Caco-2 (cell line): ENCODE measurements at places on chromosomes 4 and X.
A peak's percentile ranks its signal among the peaks of the same experiment; 100 is the strongest.

GRCh38 chr4:22385611-22386011, 130.3 kb downstream of the ADGRA3 start:
- no peak for DNase-seq

DNA sequence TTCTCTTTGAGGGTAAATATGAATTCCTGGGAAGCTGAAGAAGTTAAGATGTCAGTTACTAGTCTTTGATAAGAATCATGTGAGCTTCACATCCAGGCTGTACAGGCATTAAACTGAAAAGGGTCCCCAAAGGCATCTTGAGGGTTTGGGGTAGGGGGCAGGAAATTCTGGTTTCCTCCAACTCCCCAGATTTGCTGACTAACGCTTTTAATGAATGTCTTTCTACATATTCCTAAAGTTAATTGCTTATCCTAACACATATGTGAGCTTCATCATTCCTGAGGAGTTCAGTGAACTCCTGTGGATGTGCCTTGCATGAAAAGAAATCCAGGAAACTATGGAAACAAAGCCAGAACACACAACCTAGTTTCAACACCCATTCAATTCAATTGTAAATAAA, 73.8 kb upstream of the GAB1 start:
- no peak for DNase-seq

GRCh38 chr4:123995936-123996335, 599.3 kb downstream of the SPRY1 start:
- DNase-seq, result no peak

GRCh38 chrX:74023203-74023602, 280.8 kb upstream of the ZCCHC13 start:
- no peak for DNase-seq

DNA sequence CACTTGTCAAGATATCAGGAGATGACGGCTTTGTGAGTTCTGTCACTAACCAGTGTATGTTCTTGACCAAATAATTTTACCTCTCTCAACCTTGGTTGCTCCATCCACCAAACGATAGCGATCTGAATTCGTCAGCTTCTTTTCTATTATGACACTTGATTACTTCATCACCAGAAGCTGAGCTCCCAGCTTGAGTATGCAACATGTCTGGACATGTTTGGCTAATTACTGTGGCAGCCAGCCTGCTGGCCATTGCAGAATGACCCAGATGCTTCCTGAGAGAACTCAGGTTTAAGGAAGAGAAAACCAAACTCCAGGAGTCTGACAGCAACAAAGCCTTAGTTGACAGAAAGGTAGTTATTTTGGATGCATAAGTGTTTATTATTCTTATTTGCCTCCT, 46.4 kb upstream of the PARM1 start:
- DNase-seq, result no peak

- no peak for DNase-seq
These were observed 241.1 kb downstream of the AFAP1 start for GRCh38 chr4:7698584-7698983.

GRCh38 chr4:184248216-184248615, 30.5 kb upstream of the ENPP6 start:
- DNase-seq, result no peak

- no peak for DNase-seq
These were observed 91.6 kb upstream of the NMU start for GRCh38 chr4:55727746-55728145.

GRCh38 chr4:52081216-52081615, 30.1 kb downstream of the SPATA18 start:
- DNase-seq, result no peak

DNA sequence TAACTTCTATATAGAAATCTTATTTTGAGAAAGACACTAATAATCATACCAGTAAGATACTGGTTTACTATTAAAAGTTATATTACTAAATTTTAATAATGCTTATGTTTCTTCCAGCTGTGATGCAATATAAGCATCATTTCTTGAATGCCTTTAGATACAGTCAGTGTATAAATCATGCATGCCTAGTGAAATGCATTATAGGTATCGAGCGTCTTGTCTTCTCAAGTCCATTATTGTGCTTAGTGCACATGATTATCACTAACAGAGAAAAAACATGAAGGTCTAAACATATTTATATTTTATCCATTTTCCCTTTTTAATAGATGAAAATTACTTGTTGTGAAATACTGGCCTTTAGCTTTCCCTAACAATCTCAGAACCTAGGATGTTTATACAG, 1021.5 kb upstream of the AGA start:
- no peak for DNase-seq

DNA sequence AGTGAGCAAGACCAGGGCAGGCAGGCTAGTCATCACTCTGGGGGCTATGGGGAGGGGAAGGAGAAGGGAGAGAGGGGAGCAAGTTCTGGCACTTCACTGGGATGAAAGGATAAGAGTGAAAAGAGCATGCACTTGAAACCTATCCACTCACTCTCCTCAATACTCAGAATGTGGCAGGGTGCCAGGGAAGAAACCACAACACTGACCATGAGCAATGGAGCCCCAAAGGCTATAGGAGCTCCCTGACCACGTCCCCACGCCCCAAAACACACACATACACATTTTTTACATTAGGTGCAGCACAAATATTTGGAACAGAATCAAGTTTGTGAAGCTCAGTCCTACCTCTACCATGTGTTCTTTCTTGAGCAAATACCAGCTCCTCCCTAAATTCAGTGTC, 132.2 kb downstream of the IDS start:
- no peak for DNase-seq

GRCh38 chr4:168656055-168656660, 159.3 kb downstream of the PALLD start:
- no peak for DNase-seq

DNA sequence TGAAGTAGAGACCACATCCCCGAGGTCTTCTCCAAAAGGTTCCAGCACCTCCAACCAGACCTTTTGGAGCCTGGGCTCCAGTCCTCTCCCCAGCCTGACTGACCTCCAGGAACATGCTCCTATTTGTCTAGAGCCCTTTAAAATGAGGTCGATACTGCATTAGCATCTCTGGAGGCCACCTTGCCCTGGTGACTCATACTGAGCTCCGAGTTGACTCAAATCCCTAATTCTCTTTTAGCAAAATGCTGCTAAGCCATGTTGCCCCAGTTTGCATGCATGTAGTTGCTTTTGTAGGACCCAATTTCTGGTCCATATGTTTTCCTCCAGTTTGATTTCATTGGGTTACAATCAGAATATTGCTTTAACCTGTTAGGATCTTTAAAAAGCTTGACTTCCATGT, 43.5 kb upstream of the CITED1 start:
- no peak for DNase-seq

GRCh38 chrX:71178908-71179307, 34.3 kb downstream of the NLGN3 start:
- peak; percentile 52 for DNase-seq

GRCh38 chr4:64062991-64063390, 346.3 kb downstream of the TECRL start:
- no peak for DNase-seq

DNA sequence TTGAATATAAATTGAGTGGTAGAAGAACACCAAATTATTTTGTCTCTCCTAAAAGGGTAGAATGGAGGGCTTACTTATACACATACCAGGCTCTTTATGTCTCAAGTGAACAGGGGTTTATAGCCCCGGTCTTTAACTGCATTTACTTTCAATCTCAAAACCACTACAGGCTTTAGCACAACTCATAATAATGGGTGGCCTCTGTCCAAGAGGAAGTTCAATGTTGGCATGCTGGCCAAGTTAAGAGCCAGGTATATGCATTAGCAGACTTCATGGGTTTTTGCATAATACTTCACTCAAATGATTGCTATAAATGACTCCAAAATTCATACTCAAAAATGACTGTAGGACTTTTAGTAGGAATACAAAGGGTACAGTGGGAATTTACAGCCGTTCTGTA, 118.5 kb upstream of the OTUD4 start:
- DNase-seq, result no peak

DNA sequence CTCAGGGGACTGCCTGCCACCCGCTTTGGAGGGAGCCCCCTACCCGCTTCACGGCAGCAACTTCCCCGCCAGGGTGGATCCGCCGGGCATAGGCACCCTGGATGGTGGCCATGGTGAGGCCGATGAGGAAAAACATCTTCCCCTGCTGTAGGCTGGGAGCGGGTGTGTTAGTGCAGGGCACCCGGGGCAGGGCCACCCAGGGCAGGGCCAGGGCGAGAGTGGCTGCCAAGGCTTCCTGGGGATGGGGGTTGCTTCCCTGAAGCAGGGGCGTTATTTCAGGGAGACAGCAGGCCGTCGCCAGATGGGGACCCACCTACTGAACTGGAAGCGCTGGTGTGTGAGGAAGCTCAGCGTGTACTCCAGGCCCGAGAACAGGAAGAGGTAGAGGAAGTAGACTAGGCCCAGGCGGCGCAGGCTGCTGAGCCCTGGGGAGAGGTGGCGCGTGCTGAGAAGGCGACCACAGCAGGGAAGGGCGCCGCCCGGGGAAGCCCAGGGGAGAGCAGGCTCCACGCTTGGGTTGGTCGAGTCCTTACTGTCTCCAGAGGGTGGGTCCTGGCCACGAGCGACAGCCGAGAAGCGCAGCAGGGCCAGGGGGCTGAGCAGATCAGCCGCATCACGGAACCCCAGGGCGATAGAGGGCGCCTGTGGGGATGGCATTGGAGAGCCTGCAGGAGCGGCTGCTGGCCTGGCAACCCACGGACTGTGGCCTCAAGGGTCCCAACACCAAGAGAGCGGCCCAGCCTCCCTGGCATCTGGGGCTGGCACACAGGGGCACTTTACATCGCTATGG, 31.5 kb downstream of the NOP14 start:
- DNase-seq, result no peak

DNA sequence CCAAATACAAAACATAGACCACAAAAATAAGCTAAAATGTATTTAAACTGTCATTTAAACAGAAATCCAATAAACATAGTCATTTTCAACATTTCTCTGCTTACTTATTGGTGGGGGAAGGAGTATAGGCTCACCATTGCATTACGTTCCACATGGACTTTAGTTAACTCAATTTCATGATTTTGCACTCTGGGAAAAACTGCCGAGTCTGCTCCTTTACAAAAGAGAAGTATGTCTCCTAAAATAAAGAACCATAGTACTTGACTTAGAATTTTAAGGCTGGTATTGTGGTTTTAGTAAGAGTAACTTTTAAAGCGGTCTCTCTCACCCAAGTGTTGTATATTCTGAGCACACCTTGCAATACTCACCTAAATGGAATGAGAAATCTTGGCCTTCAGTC, 75.1 kb upstream of the MCF2 start:
- DNase-seq, result no peak

- DNase-seq, result no peak
These were observed 107.3 kb downstream of the PSAPL1 start for GRCh38 chr4:7327341-7327885.

GRCh38 chr4:64713256-64713840, 304.1 kb upstream of the TECRL start:
- DNase-seq, result no peak

DNA sequence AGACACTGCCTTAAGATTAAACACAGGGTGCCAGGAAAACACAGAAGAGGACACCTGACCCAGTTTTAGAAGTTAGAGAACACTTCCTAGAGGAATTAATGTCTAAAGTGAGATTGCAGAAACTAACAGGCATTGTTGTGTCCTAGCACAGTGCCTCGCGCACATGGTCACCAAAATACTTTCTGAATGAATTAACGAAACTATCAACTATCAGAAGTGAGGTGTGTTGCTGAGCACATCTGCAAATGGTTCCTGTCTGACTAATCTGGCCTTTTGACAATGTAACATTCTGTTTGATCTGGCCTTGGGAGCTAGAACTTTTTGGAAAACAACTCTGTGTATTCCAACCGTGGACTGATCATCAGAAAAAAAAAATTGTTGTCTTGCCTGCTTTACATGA, 556.8 kb upstream of the LCORL start:
- DNase-seq, result no peak

- no peak for DNase-seq
These were observed 46.9 kb downstream of the KIF4A start for GRCh38 chrX:70336767-70337166.

DNA sequence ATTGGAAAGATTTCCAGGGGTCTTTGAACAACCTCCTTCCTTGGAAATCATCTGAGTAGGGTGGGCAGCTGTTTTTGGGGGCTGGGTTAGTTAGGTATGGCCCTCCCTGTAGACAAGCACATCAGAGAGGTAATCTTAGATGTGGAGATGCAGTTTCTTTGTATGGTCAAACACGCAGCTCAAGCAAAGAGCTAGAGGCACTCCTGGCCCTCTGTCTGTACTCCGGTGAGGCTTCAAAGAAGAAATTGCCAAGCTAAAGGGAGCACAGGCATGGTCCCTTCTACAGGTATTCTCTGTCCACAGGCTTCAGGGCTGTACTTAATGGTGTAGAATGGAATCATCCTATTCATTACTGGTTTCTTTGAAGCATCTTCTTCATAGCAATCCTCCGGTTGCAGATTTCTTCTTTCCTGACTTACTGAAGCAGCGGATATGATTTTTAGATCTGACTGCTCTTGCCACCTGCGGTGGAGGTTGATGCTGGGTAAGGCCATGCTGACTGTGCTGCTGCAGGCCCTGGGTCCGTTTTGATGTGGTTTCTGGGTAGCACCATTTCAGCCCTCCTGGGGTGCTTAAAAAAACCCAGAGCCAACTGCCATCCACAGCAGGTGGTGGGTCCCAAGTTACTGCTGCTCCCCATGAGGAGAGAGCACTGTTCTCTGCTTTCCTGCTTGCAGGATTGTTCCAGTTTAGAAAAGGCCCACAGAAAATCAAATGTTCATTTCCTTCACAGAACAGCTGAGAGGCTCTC, 318.9 kb upstream of the GATB start:
- no peak for DNase-seq

DNA sequence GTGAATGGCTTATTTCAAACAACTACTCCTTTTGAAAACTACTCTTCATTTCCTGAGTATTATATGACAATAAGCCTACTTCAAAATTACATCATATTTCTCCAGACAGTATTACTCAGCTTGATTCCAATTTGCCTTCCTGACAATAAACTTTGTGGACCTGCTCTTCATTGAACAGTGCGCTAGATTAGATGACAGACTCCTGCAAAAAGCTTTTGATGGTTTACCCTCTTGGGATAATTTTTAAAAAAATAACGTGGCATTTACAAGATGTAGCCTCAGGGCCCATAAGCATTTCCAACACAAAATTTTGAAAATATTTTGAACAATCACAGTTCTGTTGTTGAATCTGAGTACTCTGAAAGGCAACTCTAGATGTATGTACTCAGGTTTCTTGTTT, 25.9 kb downstream of the MGAT4D start:
- no peak for DNase-seq

DNA sequence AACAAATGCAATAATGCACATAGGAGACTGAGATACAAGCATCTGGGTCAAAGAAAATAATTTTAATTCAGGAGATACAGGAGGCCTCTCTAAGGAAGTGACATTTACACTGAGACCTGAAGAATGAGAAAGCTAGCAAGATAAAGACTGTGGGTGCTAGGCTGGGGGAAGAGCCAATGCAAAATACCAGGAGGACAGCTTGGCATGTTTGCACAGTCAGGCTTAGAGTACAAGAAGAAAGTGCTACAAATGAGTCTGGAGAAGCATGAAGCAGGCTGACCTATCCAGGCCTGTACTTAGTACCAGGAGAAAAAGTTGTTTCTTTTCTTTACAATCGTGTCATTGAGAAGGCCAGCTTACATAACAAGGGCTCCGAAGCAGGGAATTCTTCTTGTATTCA, 56.9 kb downstream of the GABRB1 start:
- DNase-seq, result no peak

- no peak for DNase-seq
These were observed 295.9 kb upstream of the TACR3 start for GRCh38 chr4:104015680-104016079.
